ENCODE measurements at places on chromosomes 12 and 14.

DNA sequence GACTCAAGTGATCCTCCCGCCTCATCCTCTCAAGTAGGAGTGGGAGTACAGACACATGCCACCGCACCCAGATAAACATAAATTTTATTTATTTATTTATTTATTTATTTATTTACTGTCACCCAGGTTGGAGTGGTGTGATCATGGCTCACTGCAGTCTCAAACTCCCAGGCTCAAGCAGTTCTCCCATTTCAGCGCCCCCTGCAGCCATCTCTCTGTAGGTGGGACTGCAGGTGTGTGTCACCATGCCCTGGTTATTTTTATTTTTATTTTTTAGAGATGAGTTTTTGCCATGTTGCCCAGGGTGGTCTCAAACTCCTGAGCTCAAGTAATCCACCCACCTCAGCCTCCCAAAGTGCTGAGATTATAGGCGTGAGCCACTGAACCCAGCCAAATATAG lies 33.2 kb upstream of the KIF21A start:
- no peak for DNase-seq

GRCh38 chr12:75289753-75290152 lies 40.4 kb downstream of the CAPS2 start:
- no peak for DNase-seq

GRCh38 chr12:23895792-23896218 lies 53.7 kb downstream of the SOX5 start:
- DNase-seq = no peak

- DNase-seq = no peak
Measured at GRCh38 chr14:35503646-35504045, 30.3 kb upstream of the INSM2 start.

DNA sequence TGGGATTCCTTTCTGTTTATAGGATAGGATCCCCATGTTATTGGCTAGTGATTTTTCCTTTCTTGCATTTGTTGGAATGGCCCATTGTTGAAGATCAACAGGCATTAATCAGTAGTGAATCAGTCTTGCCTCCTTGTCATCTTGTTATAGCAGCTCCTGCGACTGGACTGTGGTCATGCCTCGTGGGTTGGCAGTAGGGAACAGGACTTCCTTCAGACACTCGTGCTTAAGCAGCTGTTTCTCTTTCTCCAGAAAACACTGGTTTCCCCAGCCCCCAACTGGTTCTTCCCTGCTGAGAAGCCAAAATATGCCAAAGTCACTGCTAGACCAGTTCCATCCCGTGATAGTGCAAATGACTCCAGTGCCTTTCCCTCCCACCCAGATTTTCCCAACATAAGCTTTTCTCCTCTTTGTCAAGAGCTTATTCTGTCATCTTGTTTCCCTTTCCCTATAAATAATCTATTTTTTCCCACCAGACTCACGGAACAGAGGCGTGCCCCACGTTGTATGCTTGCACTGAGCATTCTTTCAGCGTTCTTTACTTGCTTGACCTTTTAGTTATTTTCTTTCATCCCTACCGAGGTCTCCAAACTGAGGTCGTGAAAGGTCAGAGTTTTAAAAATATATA lies 83.5 kb downstream of the SAMD4A start:
- no peak for DNase-seq

GRCh38 chr12:99911081-99911480 lies 73.7 kb downstream of the ANKS1B start:
- DNase-seq = no peak

- DNase-seq = no peak
Measured at GRCh38 chr12:50538182-50538581, 33.4 kb downstream of the DIP2B start.

GRCh38 chr14:94355191-94355794 lies 32.2 kb upstream of the SERPINA6 start:
- DNase-seq = no peak

- DNase-seq = no peak
Measured at GRCh38 chr12:88416155-88416554, 164.1 kb downstream of the KITLG start.

DNA sequence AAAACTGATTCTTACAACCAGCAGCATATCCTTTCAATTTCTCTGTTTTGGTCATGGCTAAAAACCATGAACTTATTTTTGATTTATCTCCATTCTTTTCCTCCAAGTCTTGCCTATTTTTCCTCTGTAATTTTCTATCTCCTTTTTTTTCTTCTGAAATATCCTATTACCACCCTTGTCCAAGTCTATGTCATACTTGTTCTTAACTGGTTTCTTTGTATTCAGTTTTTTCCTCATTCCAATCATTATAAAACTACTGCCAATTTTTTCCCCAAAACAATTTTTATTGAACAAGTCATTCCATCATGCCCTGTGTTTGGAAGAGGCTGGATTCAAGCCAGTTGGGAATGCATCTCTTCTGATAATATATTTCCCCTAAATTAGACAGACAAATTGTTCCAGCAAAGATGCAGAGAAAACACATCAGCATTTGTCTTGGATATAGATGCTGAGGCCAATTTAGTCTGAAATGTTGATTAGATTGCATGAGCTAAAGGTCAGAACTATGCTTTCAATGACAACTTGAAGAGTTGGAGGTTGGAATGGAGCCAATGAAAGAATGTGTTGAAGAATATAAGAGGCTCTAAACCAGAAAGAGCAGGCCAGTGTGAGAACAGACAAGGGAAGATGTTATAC lies 30.7 kb downstream of the OTOGL start:
- no peak for DNase-seq

All from activated naive CD4-positive, alpha-beta T cell (primary cell).